ENCODE measurements at places on chromosomes 16 and 17. TPM values are rescaled to one million over a fixed set of nuclear protein-coding genes. Genes with fewer than 3 reads are reported as not detected.

DNA sequence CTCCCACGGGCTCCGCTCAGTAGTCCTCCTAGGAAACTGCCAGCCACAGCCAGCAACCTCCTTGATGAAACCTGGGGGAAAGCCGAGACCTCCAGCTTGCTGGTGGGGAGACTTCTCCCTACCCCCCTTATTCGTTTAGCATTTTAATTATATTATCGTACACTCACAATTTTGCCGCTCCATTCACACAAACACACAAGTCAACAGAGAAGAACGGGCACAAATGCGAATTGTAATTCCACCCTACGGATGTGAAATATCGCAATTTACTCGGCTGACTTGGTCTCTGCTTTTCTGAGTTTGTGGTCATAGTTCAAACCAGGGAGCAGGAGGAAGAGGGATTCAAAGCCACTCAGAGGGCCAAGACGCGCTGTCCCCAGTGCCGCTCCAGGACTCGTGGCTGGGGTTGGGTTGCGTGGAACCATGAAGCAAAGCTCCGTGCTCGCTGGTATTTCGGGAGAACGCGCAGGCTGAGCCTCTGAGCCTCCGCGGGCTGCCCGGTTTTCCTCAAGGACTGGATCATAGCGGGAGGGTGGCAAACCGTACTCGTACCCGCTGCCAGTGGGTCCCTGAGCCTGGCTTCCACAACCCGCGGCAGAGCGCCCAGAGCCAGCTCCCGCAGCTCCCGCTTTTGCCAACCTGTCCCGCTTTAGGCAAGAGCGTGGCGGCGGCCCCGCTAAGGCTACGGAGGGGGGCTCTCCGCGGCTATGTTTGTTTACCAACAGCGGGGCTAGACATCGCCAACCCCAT, 2.0 kb downstream of the LHX1 start:
- DNase-seq = no peak

DNA sequence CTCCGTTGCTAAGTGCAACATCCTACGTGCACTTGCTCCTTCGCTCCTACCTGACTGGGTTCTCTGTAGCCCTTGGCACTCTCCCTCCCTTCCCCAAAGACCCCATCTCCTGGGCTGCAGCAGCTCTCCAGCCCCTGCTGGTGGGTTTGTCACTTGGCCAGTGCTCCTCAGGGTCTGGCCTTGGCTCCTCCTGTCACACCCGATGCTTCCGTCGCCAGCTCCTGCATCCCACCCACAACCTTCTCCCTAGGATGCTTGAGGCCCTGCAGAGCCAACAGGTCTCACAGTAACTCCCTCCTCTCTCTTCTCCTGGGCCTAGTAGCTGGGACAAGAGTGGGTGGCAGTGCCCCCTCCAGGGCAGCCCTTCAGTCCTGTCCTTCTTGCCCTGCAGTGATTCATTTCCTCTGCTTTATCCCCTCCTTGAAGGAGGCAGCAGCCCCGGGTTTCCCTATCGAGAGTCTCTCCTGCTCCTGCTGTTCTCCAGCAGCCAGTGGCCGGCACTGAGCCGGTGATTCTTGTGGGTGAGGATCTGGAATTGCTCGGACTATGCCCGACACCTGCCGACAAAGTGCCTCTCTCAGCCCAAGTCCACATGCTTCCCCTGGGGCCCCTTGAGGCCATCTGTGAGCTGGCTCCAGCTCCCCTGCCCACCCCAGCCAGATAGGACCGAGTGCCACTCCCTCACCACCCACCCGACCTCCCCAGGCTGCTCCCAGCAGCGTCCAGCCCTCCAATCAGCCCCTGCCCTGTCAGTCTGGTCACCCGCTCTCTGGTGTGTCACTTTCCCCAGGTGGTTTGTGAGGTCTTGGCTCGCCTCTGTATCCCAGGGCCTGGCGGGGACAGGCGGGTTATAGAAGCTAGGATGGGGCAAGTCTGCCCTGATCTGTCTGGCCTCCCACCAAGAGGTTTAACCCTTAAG, 3.8 kb downstream of the LITAFD start:
- DNase-seq = peak; percentile 81

- no peak for DNase-seq
These were observed 15.6 kb downstream of the NGFR start for GRCh38 chr17:49510720-49511110.

SOCS1 gene
- 9.0 TPM for total RNA-seq
